Kidney capillary endothelial cell (primary cell): ENCODE measurements at places on chromosomes 1 and 21.

DNA sequence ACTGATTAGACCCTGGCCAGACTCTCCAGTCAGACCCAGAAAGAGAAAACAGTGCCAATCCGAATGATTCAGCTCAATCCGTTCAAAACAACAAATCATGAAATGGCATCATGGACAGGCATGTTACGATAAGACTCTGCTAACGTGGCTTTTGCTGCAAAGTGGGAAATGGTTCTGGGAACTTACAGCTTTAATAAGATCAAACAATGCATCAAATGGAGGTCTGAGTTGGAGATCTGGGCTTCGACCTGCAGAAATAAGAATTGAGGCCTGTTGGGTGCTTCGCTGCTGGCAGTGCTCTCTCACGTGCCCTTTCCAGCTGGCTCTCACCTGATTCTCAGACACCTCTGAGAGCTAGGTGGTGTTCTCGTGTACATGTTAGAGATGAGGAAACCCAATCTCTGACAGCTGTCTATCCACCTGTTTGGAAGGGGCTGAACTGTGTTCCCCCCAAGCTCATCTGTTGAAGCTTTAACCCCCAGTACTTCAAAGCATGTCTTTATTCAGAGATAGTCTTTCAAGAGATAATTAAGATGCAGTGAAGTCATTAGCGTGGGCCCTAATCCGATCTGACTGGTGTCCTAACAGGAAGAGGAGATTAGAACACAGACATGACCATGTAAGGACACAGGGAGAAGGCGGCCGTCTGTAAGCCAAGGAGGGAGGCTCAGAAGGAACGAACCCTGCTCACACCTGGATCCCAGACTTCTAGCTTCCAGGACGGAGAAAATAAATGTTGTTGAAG lies 45.5 kb upstream of the ETS2 start:
- no peak for DNase-seq

- no peak for DNase-seq
Measured at GRCh38 chr1:197862671-197863070, 39.8 kb upstream of the C1orf53 start.

DNA sequence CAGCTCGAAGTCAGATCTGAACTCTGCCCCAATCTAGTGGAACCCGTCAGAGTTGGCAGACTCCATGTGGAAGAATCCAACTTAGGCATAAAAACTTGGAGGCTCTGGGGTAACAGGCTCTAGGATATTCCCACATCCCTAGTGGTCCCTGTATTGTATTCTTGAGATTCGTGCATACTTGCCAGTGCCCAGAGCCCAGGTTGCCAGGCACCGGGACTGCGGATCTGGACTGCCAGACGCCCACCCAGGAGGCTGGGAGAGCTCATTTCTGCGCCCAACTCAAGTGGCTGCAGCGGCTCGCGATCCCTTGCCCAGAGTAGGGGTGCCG lies 1.1 kb downstream of the GRIK1 start:
- no peak for DNase-seq

- no peak for DNase-seq
Measured at GRCh38 chr1:189405419-189405818, 1072.2 kb downstream of the BRINP3 start.

DNA sequence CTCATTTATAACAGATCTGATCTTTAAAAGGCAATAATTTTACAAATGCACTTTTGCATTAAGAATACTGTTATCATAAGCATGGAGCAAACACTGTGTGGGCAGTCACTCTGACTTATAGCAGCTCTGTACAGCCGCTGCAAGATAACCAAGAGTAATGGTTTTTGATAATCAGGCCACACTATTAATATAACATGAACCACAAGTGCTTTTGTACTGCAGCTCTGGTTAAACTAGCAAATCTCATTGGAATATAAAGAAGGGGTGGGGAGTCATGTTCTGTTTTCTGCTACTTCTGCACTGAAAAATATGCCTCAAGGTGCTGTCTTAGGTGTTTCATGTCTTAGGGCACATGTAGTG lies 357.4 kb downstream of the LMO4 start:
- DNase-seq, result no peak

DNA sequence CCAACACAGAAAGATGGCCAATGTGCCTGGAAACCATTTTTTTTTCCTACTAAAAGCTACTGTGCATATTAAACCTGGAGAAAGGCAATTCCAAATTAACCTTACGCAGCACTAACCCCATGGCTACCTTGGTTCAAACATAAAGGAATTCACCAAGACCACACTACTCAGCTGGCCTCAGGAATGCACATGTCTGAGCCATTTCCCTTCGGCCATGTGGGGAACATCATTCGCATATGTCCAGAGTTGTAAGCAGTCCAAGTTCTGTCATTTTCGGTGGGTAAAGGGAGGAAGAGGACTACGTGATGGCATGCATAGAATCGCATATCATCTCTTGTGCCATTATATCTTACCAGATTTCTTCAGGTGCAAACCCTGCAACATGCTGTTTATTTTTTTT lies 175.4 kb downstream of the NTMT2 start:
- DNase-seq, result no peak
